Activated T-cell treated with anti-CD3 and anti-CD28 coated beads for 4 hours (primary cell): ENCODE measurements at places on chromosomes 12 and 14.

GRCh38 chr12:127401005-127401404 lies 866.0 kb upstream of the TMEM132C start:
- no peak for DNase-seq

GRCh38 chr12:98149270-98149669 lies 366.1 kb upstream of the TMPO start:
- no peak for DNase-seq

- no peak for DNase-seq
These were observed 544 bp upstream of the TDP1 start for GRCh38 chr14:89955022-89955744.

GRCh38 chr12:124395986-124396385 lies 101.1 kb downstream of the RFLNA start:
- no peak for DNase-seq

DNA sequence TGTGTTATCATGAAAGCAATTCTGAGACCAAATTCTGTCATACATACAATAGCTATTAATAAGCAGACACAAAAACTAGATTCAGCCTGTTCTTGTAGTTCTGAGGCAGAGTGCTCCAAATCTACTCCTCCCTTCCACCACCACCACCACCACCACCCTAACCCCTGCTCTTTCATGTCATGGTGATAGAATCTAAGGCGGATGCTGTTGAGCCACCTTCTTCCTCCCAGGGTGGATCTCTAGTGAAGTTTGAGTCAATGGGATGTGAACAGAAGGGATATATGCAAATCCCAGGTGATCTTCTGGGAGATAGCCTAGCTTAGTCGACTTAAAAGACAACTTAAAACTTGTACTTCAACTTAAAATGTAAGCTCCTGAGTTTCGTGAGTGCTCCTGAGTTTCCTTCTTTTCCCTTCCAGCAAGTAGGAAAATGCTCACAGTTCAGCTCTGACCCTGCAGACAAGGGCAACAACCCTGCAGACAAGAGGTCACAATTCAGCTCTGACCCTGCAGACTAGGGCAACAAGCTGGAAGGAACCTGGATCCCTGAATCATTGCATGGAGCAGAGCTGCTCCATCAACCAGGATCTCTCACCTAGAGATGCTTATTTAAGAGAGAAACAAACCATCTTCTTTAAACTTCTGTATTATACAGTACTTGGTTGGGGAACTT lies 204.1 kb downstream of the TTC8 start:
- DNase-seq = no peak

DNA sequence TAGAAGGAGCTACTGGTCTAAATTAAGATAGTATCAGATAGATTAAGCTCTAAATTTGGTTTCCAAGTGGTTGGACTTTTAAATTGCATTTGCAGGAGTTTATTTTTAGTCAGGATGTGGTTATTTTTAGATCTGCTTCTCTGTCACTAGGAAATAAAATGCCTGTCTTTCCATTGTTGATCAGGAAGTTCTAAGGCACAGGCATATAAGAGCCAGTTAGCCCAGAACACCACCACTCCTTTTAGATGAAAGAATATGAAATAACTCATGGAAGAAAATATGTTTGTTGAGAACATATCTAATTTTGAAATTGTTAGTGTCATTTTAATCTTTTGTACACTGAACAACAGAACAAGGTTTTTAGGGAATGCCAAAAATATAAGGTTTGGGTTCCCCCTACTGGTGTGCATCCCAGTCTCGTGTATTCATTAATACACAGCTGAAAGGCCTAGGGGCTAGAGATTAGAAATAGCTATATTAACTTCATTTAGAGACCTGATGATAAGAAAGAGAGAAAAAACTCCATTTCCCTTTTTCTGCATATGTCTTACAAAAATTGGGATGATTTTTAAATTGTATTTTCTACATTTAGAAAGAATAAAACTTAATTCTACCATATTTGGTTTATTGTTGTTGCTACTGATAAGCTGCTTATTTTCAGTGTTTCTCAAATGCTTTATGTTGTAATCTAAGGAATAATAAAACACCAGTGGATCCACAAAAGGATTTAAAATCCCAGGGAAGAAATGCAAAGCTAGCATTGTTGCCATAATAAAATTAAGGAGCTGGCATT lies 67.2 kb downstream of the RIC8B start:
- DNase-seq = peak; percentile 6

DNA sequence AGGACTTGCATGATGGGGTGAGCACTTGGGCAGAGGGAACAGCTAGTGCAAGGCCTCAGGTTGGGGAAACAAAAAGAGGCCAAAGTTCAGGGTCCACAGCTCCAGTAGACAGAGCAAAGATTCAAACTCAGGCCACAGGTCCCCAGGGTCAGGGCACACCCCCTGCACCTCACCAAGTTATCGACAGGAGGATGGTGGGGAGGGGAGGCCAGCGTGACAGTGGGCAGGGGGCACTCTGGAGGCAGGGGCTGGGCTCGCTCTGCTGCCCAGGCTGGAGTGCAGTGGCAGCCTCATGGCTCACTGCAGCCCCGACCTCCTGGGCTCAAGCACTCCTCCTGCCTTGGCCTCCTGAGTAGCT lies 32.4 kb upstream of the ULK1 start:
- DNase-seq = no peak

- DNase-seq = no peak
These were observed 45.7 kb upstream of the MDM1 start for GRCh38 chr12:68377881-68378280.
